ENCODE measurements at places on chromosomes 1 and 21.

GRCh38 chr1:108792420-108792819 is 45.9 kb downstream of the STXBP3 start:
- no peak for DNase-seq

- DNase-seq: no peak
Observed at GRCh38 chr21:34625030-34625593, 10.2 kb upstream of the RCAN1 start.

DNA sequence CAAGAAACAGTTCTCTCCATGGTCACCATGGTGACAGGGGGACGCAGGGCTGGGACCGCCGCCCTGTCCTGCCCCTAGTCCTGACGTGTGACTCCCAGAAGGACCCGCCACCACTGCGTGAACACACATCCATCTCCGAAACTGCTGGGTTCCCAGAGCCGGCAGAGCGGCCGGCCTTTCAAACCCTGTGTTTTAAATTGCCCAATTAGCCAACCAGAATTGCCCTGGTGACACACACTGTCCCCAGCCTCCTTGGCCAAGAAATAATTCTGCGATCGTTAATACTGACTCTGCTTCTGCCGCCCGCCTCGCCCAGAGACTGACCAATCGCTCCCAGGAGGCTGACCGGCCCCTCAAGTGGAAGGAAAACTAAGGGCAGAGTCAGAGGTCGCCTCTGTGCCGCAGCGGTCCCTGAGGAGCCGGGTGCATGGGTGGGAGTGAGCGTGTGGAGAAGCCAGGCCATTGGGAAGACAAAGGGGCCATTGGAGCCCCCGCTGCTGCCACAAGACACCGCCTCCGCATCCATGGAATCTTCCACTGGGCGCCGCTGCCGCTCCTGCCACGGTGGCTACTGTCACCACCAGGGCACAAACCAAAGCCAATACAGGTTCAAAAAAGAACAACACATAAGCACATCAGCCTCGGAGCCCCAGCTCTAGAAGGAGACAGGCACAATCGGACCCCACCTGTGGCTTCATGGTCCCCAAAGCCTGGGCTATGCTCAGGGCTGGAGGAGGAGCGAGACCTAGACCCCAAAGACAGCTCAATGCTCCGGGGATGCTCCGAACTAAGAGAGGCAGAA is 273.2 kb downstream of the NPHP4 start:
- DNase-seq: no peak

DNA sequence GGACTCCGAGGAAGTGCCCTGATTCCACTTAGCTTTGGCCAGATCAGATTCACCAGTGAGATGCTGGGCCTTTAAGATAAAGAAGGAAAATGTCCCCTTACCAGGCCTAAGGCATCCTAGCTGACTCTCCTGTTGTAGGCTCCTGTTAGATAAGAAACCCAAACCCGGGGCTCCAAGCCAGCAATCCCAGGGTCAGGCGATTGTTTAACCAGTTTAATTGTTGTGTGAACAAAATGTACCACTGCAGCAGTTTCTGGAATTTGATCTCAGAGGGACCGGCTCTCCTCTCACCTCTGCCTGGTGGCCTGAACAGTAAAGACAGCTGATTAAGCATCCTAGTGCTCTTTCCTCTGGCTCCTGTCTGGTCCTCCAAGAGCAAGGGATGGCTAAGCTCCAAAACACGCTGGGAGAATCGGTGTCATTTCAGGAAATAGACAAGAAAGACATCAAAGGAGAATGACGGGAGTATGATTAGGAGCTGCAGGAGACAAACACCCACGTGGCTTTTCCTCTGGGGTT is 9.3 kb upstream of the KLHDC8A start:
- no peak for DNase-seq

GRCh38 chr1:193114485-193115095 is 7.2 kb upstream of the CDC73 start:
- no peak for DNase-seq

- DNase-seq: no peak
Observed at GRCh38 chr1:71296551-71297134, 215.8 kb upstream of the ZRANB2 start.

- DNase-seq: no peak
Observed at GRCh38 chr1:62989497-62989896, 205.6 kb downstream of the ATG4C start.

DNA sequence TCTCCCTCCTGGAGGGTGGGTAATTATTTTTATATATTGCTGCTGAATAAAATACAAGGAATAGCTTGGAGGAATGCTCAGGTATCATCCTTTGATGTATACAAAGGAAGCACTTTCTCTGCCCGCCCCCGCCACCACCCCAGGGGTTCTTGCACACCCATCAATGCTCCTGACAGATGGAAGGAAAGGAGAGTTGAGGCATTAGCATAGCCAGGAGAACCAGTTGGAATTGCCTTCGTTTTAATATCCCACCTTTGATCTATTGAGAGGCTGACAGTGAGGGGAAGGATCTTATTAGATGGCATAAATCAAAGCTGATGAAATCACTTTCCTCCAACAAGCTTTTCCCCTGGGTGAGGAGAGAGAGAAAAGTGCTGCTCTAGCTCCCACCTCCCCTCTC is 71.1 kb downstream of the LGR6 start:
- DNase-seq: no peak

- no peak for DNase-seq
Observed at GRCh38 chr21:33869873-33870272, 45.7 kb downstream of the ATP5PO start.

- no peak for DNase-seq
Observed at GRCh38 chr1:16076031-16076864, 2.8 kb upstream of the FAM131C start.

DNA sequence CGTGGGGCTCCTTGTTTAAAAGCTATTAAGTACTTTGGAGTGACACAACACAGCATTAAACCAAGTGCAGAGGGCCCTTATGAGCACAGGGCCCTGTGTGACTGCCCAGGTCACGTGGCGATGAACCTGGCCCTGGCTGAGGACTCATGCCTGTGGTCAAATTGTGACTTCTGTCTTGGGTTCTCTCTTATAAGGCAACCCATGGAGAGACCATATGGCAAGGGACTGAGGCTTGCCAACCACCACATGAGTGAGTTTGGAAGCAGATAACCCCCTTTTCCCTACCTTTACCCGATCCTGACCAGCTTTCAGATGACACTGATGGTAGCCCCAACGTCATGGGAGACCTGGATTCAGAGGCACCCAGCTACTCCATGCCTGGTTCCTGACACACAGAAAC is 140.5 kb downstream of the ZBTB18 start:
- no peak for DNase-seq

DNA sequence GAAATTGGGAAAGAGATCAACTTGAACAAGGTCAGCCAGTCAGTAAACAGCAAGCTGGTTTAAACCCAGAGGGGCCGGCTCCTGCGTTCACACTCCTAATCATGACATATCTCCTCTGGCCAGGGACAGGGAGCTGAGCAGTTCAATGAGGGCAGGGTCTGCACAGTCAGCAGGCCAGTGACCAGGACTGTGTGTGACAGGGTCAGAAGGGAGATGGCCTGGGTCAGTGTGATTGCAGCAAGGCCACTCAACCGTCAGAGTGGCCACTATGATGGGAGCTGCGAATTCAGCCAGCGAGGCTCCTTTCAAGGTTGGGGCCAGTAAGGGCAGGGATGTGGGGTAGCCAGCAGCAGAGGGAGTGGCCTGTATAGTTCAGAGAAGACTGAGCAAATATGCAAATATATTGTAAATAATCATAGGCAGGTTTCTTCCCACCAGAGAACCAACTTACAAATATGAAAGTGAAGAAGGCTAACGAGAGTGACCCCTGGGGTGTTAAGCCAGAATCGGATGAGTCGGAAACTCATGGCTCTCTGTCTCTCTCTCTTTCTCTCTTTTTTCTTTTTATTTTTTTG is 20.0 kb downstream of the NOL9 start:
- no peak for DNase-seq

GRCh38 chr1:156667968-156668709 is 9.1 kb downstream of the NES start:
- DNase-seq: no peak

- DNase-seq: no peak
Observed at GRCh38 chr1:11967028-11967547, 13.2 kb upstream of the MFN2 start.

DNA sequence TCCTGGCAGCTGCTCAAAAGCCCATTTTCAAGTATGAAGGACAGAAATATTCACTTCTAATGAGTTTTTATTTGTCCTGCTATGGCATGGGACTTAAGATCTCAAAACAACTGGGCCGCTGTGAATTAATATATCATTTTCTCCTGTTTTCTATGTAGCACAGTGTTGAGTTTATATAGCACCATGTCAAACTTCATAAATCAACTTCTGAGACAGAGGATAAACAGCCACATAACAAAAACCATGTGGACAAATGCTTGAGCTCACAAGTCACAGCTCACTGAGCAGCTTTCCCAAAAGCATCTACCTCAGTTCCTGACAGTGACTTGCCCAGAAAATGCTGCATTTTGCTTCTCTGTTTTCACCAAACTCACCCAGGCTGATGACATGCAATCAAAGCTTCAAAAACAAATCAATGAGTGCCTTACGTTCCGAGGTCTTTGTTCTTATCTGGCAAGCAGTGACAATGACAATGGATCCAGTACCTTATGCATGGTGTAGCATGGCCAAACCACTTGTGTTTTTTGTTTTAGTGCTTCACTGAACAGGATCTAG is 722.6 kb downstream of the LRRIQ3 start:
- DNase-seq: no peak
